T-helper 9 cell (primary cell): ENCODE measurements at places on chromosomes 1 and 21.
A peak's percentile ranks its signal among the peaks of the same experiment; 100 is the strongest.

DNA sequence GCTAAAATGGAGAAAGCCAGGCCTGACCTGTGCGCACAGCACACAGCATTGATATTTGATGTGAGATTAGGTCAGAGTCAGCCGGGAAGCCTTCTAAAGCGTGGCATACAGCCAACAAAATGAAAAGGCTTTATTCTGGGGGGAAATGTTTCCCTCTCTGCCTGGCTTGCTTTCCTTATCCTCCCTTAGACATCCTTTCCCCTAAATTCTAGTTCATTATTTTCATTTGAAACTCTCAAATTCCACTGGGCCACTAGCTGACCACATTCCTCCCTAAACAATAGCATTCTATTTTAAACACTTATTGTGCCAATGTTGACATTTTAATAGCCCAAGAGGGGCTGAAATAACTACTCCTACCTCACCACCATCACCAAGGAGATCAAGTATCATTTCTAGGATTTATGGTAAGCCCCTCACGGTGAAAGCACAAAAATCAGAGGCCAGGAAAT lies 49.4 kb downstream of the LEPR start:
- no peak for DNase-seq

DNA sequence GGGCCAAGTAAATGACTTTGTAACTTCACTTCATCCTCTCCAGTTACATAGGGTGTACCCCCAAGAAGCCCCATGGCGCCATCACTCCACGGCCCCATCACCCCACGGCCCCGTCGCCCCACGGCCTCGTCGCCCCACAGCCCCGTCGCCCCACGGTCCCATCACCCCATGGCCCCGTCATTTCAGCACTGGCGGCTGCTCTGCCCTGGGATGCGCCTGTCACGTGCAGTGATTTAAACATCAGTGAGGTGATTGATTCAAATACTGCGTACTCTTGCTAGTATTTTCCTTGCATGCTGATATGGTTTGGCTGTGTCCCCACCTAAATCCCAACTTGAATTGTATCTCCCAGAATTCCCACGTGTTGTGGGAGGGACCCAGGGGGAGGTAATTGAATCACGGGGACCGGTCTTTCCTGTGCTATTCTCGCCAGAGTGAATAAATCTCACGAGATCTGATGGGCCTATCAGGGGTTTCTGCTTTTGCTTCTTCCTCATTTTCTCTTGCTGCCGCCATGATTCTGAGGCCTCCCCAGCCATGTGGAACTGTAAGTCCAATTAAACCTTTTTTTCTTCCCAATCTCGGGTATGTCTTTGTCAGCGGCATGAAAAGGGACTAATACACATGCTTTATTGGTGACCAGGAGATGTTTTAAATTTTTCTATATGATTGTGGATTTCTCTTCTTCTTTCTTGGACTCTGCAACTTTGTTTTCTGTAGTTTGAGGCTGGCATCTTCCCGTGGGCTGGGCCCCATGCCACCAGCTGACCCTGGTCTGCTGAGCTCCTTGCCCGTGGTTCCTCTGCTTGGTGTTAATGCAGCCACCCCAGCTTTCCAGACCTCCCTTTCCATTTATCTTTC lies 50.1 kb upstream of the PCBP3 start:
- no peak for DNase-seq

- DNase-seq, result no peak
Observed at GRCh38 chr1:48844187-48844586, 67.5 kb upstream of the BEND5 start.

- no peak for DNase-seq
Observed at GRCh38 chr1:53654216-53655210, 84.5 kb downstream of the GLIS1 start.

- DNase-seq, result no peak
Observed at GRCh38 chr1:46587069-46587468, 17.0 kb downstream of the MKNK1 start.

DNA sequence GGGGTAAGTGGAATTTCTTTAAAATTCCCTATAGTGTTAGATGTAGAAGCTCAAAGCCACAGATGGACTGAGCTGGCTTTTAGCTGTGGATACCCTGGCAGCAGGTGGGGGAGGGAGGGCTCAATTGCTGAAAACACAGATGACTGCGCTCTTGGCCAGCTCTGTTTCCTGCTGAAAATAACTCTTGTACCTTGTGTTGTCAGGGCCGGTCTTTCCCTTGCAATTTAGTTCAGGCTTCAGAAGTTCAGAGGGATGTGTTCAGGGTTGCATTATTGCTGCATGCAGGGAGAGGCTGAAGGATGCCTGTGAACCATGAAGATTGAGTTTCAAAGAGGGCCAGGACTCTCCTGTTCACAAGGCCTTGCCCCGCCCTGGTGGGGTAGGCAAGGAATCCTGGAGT lies 58.1 kb upstream of the GCLM start:
- no peak for DNase-seq

GRCh38 chr1:112196731-112197130 lies 199.3 kb upstream of the CTTNBP2NL start:
- no peak for DNase-seq

GRCh38 chr1:180246579-180246978 lies 16.5 kb downstream of the LHX4 start:
- no peak for DNase-seq

- no peak for DNase-seq
Observed at GRCh38 chr1:9371391-9371935, 78.8 kb downstream of the SPSB1 start.

- DNase-seq, result peak; percentile 65
Observed at GRCh38 chr1:1573843-1574720, 581 bp downstream of the SSU72 start.
